ENCODE measurements at places on chromosomes 11 and 22.

- no peak for DNase-seq
These were observed 1.2 kb downstream of the USP2 start for GRCh38 chr11:119380160-119380826.

DNA sequence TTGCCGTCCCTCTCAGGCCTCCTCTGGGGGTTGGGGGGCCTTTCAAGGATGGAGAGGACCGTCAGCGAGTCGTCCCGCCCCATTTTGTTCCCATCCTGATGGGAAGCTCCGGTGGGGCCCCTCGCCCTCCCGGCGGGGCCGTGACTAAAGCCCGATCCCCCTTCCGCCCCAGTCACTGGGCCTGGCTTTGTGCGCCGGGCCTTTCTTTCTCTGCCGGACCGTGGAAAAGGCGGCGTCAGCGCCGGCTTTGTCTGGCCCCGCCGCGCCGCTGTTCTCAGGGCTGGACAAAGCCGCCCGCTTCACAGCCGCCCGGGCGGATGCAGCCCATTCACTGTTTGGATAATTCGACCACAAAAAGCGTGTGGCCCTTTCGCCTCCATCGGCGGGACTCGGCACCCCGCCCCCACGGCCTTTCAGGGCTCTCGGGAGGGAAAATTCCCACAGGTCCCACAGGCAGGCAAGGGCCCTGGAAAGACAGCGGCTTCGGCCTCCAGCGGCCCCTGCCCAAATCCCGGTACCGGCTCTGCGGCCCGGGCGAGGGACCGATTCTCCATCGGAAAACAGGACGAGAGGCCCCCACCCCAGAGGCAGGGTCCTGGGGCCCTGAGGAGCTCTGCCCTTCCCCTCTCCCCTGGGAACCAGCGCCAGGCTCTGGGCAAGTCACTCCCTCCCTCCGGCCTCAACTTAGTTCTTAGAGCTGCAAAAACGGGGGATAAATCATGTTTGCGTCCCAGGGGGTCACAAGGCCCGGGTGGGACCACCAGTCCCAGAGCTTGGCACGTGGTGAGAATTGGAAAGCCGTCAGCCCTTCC, 87.2 kb downstream of the WNT7B start:
- DNase-seq: no peak

- DNase-seq: no peak
These were observed 34.4 kb upstream of the CALCB start for GRCh38 chr11:15038963-15039362.

DNA sequence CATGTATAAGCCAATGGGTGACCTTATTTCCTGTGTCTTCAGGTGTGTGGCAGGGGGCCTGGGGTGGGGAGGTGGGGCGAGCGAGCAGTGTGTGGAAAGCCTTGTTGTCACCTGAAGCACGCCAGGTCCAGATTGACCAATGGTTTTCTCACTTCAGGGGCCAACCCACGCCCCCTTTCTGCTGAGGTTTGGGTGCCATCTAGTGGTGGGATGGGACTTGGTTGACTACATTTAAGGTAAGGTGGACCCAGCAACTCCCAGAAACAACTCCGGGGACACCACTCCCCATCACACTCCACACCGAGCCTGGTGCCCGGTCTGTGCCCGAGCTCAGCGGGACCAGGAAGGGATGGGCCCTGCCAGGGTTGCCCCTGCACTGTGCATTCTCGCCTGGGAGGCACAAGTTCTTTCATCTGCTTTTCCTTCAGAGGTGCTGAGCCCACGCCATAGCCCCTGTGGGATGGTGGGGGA, 40.0 kb downstream of the TPCN2 start:
- peak; percentile 94 for DNase-seq

DNA sequence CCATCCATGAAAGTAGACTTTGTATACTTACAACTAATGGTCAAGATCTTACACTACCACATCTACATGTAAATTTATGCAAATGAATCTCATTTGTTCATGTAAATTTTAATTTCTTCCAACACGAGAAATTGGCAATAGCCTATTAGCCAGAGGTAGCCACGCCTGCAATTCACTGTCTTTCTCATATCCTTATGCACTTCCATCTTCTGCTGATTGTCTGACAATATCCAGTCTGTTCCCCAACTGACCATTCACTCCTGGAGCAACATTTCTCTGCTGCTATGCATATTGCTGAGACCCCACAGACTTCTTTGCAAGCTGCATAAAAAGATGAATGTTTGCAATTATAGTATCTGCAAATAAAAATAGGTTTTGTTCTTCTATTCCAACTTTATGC, 2.5 kb downstream of the NNMT start:
- DNase-seq: no peak

Data from HTR-8/SVneo (cell line).